Trophoblast cell (in vitro differentiated cells and primary cell): ENCODE measurements at places on chromosomes 7 and 10.

- peak; percentile 36 for DNase-seq
Measured at GRCh38 chr7:31695859-31696614, 9.0 kb downstream of the PPP1R17 start.

- DNase-seq: no peak
Measured at GRCh38 chr7:112136271-112137008, 69.8 kb downstream of the DOCK4 start.

DNA sequence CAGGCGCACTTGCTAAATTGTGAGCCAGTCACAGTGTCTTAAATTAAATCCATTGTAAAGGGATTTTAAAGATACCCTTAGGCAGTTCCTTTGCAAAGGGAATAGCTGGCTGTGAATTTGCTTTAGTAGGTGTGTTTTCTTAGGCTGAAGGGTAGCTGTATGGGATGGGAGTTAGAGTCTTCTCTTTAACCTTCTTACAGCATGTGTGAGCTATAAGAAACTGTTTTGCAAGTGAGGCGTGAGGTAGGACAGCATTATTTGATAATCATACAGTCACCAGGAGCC is 5.2 kb downstream of the EEPD1 start:
- peak; percentile 5 for DNase-seq

DNA sequence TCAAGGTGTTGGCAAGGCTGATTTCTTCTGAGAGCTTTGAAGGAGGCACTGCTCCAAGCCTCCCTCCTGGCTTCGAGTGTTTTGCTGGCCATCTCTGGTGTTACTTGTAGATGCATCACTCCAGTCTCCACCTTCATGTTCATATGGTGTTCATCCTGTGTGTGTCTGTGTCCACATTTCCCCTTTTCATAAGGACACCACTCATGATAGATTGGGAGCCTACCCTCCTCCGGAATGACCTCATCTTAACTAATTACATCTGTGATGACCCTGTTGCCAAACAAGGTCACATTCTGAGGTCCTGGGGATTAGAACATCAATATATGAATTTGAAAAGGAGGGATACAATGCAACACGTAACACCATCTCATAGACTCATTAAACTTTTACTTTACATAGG is 119.0 kb downstream of the CREB5 start:
- DNase-seq: no peak

GRCh38 chr7:46201961-46202360 is 280.9 kb upstream of the IGFBP3 start:
- no peak for DNase-seq
